CD8-positive, alpha-beta T cell (primary cell): ENCODE measurements at places on chromosomes 2 and 18.

DNA sequence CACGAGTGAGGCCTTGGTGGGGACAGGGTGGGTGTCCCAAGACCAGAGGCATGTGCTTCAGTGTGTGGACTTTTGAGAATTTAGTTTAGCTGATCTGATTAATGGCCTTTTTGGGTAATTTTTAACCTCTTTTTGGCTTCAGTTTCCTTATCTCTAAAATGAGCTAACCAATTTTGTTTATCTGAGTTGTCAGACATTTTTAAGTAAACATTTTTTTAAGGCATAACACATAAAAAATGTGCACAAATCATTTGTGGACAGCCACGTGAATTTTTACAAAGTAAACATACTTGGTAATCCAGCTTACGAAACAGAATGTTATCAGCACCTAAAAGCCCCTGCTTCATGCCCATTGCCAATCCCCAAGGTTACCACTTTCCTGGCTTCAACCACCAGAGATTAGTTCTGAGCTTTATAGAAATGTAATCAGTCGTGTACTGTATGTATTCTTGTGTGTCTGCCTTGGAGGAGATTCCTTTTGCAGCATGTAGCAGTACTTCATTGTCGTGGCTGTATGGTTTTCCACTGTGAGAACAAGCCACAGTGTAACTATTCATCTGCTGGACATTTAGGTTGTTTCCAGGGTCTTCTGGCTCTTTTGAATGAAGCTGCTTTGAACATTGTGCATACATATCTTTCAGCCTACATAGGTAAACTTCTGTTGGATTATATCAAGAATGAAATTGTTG lies 8.4 kb upstream of the INO80C start:
- DNase-seq: no peak

DNA sequence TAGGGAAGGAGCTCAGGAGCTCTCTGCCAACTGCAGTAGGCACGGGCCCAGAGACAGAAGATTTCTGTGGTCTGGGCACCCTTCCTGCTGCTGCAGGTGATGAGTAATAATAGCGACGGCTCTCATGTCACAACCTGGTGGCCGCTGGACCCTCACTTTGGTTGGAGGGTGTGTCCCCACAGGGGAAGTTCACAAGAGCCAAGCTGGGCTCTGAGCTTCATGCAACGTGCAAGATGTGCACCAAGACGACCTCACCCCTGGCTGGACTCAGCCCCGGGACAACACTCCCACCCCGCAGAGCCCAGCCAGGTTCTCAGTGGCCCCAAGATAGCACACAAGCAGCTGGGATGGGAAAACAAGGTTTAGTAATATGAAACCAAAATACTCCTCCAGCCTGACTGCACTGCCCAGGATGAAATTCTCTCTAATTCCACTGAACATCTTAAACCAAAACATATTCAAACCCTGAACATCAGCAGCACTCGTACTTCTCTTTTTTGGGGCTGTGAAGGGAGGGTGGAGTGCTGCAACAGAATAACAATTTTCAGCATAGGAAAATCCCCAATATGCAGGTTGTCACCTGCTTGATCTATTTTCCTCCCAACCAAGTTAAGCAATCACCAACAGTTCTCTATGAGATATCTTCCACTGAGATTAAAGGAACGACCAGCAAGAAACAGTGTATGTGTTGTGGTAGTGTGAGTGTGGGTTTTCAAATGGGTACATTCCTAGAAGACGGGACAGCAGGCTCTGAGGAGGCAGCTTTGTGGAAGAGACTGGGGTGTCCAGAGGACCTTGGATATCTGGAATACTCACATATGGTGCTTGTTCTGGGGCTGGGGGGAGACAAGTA lies 26.5 kb downstream of the BCL2 start:
- peak; percentile 42 for DNase-seq

DNA sequence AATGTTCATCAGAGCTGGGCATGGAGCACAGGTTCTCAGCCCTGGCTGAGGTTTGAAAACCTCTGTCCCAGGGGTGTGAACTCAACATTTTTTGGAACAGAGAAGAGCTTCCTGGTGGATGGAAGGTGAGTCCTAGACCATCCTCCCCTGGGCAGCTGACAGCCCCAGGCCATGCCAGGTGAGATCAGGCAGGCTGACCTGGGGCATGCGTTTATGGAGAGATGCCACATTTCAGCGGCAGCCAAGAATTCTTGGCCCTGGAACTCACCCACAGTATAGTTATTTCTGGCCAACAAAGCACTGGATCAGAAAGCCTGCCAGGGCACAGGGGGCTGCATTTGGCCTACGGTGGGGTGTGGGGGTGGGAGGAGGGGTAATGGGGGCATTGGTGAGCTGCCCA lies 83.8 kb downstream of the EDAR start:
- no peak for DNase-seq

- no peak for DNase-seq
Measured at GRCh38 chr2:31802711-31803110, 208.1 kb downstream of the MEMO1 start.

DNA sequence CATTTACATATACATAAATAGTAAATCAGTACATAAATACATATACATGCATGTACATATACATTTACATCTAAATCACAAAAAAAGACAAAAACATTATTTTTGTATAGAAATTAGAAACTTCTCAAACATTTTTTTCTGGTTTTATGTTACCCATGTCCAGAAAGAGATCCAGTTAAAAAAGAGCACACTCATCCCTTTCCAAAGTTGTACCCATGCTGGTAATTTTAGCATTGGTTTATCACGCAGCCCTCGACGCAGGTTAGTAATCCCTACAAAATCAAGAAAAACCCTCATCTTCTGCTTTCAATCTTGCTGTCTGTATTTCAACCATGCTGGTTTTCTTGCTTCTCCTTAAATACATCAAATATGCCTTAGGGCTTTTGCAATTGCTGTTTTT lies 10.5 kb downstream of the SCN9A start:
- no peak for DNase-seq

GRCh38 chr2:54469484-54470053 lies 13.4 kb downstream of the SPTBN1 start:
- DNase-seq: no peak

- DNase-seq: peak; percentile 13
Measured at GRCh38 chr2:131105950-131106801, 1.0 kb downstream of the PLEKHB2 start.

- DNase-seq: no peak
Measured at GRCh38 chr2:13607139-13607538, 890.4 kb downstream of the TRIB2 start.

DNA sequence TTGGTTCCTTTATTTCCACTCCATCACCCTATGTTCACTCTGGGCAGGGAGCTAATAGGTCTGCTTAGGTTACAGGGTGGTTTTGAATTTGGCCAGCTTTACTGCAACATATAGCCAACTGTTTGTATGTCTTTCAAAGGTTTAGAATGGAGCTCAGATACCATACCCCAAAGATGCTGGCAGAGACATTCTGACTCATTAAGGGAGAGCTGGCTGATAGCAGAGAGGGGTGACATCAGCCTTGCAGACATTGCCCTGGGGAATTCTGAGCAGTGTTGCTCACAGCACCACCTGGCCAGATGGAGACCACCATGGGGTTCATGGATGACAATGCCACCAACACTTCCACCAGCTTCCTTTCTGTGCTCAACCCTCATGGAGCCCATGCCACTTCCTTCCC lies 2.1 kb downstream of the PROKR1 start:
- DNase-seq: no peak

- no peak for DNase-seq
Measured at GRCh38 chr2:176502619-176503018, 233.4 kb downstream of the MTX2 start.

GRCh38 chr2:121810959-121811853 lies 55.8 kb downstream of the TSN start:
- DNase-seq: peak; percentile 10

GRCh38 chr2:121536347-121536746 lies 5.7 kb downstream of the RNU4ATAC start:
- DNase-seq: no peak

DNA sequence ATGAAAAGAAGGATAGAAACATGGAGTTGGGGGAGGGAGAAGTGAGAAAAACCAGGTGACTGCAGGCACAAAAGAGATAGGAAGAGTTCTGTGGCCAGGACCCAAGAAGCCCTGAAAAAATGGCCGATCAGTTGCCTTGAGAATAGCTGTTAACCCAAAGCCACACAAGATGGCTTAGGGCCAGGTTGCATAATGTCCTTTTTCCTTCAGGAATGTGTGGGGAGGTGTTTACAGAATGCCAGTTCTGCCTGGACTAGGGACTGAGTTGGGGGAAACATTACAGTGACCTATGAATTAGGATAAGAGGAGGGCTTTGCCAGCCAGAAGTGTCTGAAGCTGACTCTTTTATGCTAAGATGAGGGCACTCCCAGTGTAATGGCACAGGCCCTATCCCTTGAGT lies 17.1 kb downstream of the FAM110C start:
- DNase-seq: no peak

- no peak for DNase-seq
Measured at GRCh38 chr2:119423811-119424210, 7.8 kb upstream of the TMEM37 start.

DNA sequence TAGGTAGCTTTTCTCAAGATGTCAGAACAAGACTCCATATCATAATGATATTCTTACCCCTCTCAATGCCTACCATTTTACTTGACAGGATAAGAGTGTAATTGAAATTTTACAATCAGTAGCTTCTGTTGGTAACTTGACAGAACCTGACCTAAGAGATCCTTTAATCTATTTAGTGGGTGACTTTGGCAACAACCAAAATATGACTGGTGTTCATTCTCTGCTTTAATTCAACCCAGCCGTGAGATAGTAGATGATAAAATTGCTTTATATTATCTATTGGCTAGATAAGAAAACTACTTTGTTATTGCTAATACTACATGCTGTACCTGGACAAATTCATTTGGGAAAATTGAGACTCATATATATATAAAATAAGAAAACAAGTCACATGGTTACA lies 770.2 kb upstream of the NXPH2 start:
- no peak for DNase-seq

DNA sequence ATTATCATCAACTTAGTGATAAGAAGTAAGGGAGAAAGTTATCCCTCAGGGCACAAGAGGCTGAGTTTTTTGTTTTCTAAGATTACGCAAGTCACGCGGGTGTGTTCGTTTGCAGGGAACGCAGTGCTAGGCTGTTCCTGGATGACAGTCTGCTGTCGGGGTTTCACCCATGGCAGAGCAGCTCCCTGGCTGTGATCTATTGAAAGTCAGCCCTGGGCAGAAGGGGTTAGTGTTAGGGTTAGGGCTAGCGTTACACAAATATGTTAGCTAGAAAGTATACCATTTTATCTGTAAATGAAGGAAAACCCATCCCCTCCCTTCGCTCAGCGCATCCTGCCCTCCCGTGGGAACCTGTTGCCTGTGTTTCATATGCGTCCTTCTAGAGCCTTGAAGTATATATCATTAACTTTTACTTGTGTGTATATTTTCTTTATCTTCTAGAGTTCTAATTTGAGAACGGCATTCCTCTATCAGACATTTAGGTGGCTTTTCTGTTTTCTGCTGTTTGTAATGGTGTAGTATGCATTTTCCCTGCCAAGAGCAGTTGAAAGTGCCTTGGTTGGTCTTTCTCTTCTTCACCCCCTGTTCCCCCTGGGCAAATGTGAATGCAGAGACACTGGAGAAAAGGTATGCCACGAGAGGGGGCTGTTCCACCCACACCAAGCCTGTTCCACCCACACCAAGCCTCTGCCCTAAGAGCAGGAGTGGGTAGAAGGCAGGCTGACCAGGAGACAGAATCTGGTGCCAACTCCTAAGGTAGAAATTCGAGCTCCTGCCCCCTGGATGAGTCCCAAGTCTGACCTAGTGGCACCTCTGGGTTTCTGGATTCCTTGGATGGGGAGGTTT lies 47.0 kb downstream of the ARMC9 start:
- no peak for DNase-seq

GRCh38 chr2:132830321-132830827 lies 160.4 kb upstream of the LYPD1 start:
- no peak for DNase-seq

DNA sequence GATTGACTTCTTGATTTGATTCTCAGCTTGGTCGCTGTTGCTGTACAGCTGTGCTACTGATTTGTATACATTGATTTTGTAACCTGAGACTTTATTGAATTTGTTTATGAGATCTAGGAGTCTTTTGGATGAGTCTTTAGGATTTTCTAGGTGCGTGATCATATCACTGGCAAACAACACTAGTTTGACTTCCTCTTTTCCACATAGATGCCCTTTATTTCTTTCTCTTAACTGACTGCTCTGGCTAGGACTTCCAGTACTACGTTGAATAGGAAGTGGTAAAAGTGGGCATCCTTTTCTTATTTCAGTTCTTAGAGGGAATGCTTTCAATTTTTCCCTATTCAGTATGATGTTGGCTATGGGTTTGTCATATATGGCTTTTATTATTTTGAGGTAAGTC lies 101.3 kb downstream of the OSBPL1A start:
- no peak for DNase-seq

DNA sequence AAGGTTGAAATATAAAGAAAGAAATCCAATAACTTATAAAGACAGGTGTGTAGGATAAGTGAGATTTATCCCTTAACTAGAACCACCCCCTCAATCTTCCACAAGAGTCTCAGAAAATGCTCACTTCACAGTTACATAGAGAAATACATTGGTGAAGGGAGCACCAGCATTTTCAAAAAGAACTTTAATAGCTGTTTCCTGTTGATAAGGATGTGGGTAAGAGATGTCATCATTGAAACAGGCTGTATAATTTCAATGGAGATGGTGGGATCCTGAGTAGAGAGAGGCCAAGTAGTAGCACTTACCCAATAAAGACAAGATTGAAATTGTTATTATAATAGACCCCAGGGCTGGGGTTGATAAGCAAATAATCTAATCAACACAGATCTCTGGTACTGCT lies 162.2 kb upstream of the TACR1 start:
- no peak for DNase-seq

- DNase-seq: no peak
Measured at GRCh38 chr2:96838345-96839292, 5.2 kb downstream of the ANKRD23 start.

DNA sequence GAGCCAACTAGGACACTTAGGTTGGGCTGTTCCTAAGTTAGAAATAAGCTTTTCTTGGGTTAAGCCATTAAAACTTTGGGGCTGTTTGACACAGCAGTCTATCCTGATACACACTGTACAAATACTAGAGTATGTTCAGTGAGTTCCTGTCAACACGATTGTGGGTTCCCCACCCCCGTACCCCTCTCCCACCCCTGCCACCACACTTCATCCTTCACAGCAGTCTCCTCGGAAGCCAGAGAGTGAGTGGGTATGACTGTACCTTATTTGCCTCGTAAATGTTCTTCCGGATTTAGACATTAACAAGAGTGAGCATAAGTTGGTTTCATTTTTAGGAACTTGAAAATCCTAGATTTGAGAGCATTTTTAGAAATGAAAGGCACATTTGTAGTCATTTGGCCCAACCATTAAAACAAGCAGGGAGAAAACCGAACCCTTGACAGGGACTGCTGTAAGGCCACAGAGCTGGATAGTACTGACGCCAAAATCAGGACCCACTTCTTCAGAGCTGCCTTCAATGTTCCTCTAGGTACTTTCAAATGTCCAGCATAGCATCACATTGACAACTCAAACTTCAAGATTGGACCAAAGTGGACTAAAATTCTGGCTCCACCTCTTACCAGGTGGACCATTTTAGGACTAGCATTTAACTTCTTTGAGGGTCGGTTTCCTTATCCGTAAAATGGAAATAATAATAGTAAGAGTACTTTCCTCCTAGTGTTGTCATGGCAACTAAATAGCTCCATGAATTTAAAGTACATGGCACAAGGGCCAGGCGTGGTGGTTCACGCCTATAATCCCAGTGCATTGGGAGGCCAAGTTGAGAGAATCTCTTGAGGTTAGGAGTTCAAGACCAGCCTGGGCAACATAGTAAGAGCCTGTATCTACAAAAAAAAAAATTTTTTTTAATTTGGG lies 166.3 kb upstream of the SERTAD2 start:
- peak; percentile 63 for DNase-seq
